ENCODE measurements at places on chromosomes 4 and X.

GRCh38 chr4:56444719-56445118 lies 8.7 kb downstream of the PAICS start:
- no peak for DNase-seq

GRCh38 chr4:39062770-39063097 lies 702 bp downstream of the KLHL5 start:
- DNase-seq, result no peak

DNA sequence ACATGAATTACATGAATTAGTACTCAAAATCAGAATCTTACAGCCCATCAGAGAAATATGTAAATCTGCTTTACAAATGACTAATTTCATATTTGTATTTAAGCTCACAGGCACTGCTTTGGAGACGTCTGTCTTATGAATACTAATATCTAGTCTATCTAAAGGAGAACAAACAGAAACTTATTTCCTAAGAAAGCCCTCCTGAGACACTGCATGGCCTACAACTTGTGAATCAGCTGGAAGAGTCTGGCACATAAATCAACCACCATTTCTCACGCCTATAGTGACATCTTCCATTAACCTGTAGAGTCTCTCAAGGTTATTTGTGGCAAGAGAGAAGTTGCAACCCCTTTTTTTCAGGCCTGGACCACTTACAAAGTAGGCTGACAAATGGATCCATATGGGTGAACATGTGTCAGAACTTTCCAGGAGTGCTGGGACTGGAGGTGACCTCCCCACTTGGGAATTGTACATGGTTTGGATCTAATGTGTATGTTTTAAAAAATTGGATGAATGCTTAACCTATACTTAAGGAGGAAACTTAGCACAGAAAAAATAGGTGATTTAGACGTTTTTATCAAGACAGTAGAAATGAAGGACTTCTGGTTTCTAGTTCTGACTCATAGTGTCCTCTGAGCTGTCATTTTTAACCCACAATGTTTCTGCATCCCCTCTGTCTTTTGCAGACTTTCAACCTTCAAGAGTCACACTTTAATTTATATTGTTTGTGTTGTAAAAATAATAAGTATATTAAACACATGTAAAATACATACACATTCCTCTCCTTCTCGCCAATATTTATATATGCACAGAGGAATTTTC lies 83.2 kb upstream of the ARHGAP24 start:
- no peak for DNase-seq

GRCh38 chrX:104566681-104567501 lies 892 bp downstream of the IL1RAPL2 start:
- no peak for DNase-seq

- no peak for DNase-seq
These were observed 393.6 kb downstream of the PDGFC start for GRCh38 chr4:156578005-156578404.

- no peak for DNase-seq
These were observed 692.3 kb upstream of the HS3ST1 start for GRCh38 chr4:12120968-12121367.

- DNase-seq, result no peak
These were observed 20.6 kb upstream of the PPP2R2C start for GRCh38 chr4:6492861-6493657.

- no peak for DNase-seq
These were observed 108.9 kb downstream of the DLG3 start for GRCh38 chrX:70553516-70553915.

DNA sequence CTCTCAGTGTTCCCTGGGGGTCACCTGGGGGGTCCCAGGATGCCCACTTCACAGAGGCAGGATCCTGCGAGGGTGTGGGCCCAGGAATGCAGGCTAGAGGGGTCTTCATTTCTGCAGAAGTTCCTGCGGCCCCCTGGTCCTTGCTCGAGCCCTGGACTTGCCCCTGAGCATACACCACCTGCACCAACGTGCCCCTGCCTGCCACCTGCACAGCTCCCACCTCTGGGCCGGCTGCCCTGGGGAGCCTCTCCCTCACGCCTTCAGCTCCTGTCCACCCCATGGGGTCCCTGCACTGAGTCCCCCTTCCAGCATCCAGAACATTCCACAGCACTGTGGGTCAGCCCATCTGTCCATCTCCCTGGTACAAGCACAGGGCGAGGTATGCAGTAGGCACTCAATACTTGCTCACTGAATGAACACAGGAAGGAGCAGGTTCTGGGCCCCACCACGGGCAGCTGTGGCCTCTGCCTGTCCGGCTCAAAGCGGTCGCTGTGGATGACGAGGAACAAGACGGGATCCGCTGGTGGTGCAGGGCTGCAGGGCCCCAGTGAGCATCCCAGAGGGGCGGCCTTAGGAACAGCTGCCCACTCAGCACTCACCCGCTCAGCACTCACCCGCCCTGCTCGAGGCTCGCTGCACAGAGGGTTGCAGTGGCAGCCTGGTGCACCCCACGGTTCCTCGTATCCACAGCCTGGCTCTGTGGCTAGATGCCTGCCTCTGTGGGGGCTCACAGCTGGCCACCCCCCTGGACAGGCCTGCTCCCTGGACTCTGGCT lies 70.5 kb upstream of the MXD4 start:
- no peak for DNase-seq

- DNase-seq, result no peak
These were observed 72.6 kb downstream of the GATB start for GRCh38 chr4:151688003-151688784.

DNA sequence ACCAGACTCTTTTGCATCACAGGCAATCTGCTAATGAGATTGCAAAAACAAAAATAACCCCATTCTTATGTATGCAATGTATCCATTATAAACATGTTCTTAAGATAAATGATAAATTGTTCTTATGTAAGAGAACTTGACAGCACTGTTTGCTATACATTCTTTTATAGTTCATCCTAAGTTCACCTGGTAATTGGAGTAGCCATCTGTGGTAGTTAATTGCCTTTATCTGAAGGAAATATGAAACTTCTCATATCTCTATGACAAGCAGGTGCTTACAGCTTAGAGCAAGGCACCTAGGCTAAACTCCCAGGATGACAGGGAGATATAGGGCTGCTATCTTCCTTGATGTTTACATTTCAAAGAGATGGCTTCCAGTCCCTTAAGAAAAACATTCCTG lies 21.3 kb upstream of the CLCN5 start:
- no peak for DNase-seq

GRCh38 chr4:10183462-10183861 lies 66.9 kb upstream of the WDR1 start:
- no peak for DNase-seq

- DNase-seq, result peak; percentile 1
These were observed 39.3 kb upstream of the TXK start for GRCh38 chr4:48173056-48173991.

DNA sequence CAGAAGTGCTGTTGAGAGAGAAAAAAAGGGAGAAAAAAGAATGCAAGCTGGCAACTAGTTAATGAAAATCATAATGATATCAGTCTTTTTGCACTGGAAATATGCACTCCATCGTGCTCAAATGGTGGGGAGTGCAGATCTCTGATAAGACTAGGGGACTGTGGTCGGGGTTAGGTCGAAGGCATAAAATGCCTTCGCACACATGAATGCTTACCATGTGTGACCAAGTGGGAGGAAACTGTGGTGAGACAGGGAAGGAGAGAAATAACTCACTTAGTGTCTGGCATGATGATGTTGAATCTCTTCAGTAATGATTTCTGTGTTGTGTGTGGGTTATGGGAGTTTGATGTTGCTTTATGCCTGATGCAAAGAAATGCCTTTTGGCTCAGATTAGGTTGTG lies 358.9 kb downstream of the FBXO8 start:
- no peak for DNase-seq

- no peak for DNase-seq
These were observed 185.5 kb upstream of the CPEB2 start for GRCh38 chr4:14816623-14817261.

- DNase-seq, result no peak
These were observed 163.3 kb downstream of the PTCHD1 start for GRCh38 chrX:23497919-23498318.

GRCh38 chr4:60588556-60588955 lies 611.6 kb upstream of the ADGRL3 start:
- no peak for DNase-seq

GRCh38 chr4:46720055-46720454 lies 189.0 kb downstream of the COX7B2 start:
- DNase-seq, result no peak

GRCh38 chrX:112668476-112669409 lies 11.0 kb downstream of the LHFPL1 start:
- DNase-seq, result peak; percentile 71

DNA sequence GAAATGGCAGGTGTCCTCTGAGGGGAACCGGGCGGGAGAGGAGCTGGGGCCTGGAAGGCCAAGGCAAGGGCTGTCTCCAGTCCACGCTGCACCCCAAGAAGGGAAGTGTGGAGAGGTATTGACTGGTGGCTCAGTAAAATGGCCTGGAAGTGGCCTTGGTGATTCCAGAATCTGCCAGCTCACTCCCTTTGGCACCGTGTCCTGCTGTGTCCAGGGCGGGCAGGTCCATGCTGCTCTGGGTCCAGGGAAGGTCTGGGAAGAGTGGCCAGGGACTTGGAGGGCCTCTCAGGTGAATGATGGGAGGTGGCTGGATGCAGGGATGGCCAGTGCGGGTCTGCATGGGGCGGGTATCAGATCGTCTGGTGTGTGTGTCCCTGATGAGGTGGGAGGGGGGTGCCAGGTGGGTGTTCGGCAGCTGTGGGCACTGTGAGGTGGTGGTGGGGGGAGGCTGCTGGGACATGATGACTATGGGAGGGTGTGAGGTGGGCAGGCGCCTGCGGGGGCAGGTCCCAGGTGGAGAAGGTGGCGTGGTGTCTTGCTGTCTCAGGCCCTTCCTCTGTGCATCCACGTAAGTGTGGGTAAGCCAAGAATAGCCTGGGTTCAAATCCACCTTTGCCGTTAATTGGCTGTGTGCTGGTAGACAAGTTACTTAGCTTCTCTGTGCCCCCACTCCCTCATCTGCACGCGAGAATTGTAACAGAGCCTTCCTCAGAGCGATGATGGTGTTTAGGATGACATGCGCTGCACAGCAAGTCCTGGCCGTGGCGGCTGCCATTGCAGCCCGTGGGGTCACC lies 17.7 kb downstream of the RGS12 start:
- DNase-seq, result no peak

GRCh38 chr4:71553605-71554004 lies 214.8 kb downstream of the SLC4A4 start:
- DNase-seq, result peak; percentile 11

GRCh38 chr4:129092631-129093190 lies 628 bp downstream of the SCLT1 start:
- DNase-seq, result peak; percentile 29

DNA sequence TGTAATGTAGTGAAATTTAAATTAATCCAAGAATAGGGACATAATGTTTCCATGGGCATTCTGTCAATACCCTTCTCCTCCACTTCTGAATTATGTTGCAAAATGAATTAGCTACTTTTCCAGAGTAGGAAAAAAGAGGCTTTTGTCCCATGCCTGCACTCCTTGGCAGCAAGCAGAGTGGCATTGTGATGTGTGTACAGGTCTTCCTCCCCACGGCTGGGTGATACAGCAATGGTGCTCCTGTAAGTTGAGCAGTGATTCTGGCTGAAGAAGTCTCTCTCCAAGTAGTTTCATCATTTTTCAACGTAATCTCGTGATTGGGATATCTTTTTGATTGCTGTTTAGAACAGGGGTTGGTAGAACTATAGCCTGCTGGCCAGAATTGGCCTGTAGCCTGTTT lies 59.9 kb downstream of the KIT start:
- DNase-seq, result no peak

DNA sequence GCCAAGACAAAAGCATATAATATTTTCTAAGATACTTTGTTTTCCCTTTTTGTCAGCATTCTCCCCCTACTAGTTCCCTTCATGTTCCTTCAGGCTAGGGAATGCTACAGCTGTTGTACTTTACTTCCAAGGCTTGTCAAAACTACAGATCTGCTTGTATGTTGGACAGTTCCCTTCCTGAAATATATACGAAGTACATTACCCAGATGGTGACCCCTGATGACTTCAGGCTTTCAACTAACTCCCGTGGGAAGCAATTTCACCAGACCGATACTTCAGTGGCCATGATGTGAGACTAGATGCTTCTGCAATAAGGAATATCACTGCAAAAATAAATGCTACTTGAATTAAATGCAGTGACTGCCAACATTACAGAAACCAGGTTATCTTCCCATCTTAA lies 332.8 kb downstream of the SH2D1A start:
- DNase-seq, result peak; percentile 4

- DNase-seq, result peak; percentile 61
These were observed 60.8 kb downstream of the DLG3 start for GRCh38 chrX:70505451-70505841.

- DNase-seq, result peak; percentile 85
These were observed at the start of gene TCEAL9 for GRCh38 chrX:103356130-103356798. TSS of gene TCEAL9 (plus strand) at chrX:103356506. CDS start at chrX:103357685, 1,179 bp downstream.

DNA sequence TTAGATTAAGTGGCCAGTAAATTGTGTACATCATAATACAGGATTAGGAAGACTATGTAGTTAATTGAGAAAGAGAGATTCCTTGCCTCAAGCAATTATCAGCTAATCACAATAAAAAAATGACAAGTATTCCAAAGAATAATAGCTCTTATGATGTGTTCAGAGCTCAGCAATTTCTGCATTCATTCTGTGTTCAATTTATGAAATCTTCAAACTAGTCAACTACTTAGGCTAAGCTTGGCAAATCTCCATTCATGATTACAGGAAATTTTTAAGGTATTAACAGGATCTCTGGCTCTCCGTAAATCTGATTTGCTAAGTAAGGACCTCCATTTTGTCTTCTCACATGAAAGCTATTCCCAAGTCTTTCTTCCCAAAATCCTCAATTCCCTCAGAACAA lies 256.9 kb upstream of the TEX13A start:
- DNase-seq, result no peak

GRCh38 chr4:1116838-1117237 lies 3.5 kb upstream of the RNF212 start:
- DNase-seq, result no peak

DNA sequence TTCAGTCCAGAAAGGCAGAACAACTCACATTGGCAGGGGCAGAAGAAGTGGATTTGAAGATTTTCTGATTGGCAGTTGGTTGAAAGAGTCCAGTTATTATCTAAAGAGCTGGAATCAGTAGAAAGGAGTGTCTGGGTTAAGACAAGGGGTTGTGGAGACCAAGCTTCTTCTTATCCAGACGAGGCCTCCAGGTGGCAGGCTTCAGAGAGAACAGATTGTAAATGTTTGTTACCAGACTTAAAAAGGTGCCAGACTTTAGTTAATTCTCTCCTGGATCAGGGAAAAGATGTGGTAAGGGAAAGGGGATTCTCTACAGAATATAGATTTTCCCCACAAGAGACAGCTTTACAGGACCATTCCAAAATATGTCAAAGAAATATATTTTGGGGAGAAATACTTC lies 36.7 kb upstream of the TLR3 start:
- DNase-seq, result peak; percentile 2

GRCh38 chr4:145830699-145831098 lies 107.9 kb downstream of the ZNF827 start:
- no peak for DNase-seq

- no peak for DNase-seq
These were observed 46.6 kb downstream of the RHOH start for GRCh38 chr4:40243386-40243948.

DNA sequence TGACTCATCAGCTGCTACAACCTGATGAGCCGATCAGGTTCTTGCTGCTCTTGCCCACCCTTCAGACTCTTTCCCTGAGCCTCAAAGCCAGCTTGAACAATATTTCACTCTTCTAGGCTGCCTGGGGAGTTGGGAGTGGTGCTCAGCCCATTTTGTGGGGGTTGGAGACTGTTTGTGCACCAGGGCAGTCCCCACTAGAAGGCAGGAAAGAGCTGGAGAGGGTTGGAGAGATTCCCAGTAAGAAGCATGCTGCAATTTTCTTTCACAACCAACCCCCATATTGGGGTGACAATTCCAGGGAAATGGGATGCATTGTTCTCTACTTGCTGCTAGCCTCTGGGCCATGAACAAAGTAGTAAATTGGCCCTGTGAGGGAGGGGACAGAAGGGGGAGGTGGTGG lies 44.1 kb downstream of the SLC16A2 start:
- DNase-seq, result no peak
